Activated CD4-positive, alpha-beta T cell treated with anti-CD3 and anti-CD28 coated beads, Interleukin-2, amount 50 U/mL, for 24 hours (primary cell): ENCODE measurements at places on chromosomes 11 and 22.

- no peak for DNase-seq
These were observed 8.9 kb downstream of the RELT start for GRCh38 chr11:73384872-73385689.

- no peak for DNase-seq
These were observed 10.6 kb upstream of the PKP3 start for GRCh38 chr11:383431-383830.

GRCh38 chr11:10263929-10264328 lies 30.1 kb downstream of the SBF2 start:
- no peak for DNase-seq

DNA sequence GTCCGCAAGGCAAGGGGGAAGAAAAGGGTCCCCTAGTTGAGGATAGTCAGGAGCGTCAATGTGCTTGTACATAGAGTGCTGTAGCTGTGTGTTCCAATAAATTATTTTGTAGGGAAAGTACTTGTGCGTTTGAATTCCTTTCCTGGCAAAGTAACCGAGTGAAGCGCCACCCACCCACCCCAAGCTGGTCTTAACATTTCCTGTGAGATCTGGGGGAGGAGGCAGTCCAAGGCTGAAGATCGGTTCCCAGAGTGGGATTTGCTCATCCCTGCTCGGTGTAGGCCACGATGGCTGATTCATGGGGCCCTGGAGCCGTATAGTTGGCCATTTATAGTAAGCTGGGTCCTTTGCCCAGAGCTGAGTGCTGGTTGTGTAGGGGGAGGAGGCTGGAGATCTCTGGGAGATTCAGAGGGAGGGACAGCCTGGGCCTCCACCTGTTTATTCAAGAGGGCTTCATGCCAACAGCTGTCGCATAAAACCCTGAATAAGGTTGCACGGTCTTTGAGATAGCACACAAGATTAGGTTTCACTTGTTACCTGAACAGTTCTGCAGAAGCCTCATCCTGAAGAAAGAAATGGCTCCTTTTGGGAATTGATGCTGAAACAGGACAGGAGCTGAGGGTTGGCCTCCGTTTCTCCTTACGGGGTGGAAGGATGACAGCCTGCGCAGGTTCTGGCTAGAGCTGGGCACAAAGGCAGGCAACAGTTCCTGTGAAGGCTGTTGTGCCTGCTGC lies 2.4 kb downstream of the ATF4 start:
- DNase-seq: no peak
